Choroid plexus epithelial cell (primary cell): ENCODE measurements at places on chromosomes 1 and 21.

DNA sequence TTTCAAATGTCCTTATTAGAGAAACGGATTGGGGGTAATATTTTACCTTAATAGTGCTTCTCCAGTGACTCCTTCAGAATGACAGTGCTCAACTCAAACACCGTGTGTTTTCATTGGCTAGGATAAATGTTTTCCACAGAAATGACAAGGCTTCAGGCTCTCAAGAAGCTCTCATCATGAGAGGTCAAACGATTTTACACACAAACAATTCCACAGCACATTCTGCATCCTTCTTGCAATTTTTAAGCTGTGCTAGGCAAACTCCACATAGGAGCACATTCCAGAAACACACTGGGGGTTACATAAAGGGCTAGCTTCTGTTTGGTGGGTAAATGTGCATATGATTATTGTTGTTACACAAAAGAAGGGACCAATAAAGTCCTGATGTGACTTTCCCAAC, 75.5 kb upstream of the IPO9 start:
- DNase-seq: peak; percentile 95

GRCh38 chr1:163071405-163072255, 2.5 kb downstream of the RGS4 start:
- peak; percentile 94 for DNase-seq

GRCh38 chr1:201396861-201397464, 2.2 kb downstream of the LAD1 start:
- no peak for DNase-seq

- DNase-seq: no peak
These were observed 791 bp downstream of the USP24 start for GRCh38 chr1:55214212-55214933.

DNA sequence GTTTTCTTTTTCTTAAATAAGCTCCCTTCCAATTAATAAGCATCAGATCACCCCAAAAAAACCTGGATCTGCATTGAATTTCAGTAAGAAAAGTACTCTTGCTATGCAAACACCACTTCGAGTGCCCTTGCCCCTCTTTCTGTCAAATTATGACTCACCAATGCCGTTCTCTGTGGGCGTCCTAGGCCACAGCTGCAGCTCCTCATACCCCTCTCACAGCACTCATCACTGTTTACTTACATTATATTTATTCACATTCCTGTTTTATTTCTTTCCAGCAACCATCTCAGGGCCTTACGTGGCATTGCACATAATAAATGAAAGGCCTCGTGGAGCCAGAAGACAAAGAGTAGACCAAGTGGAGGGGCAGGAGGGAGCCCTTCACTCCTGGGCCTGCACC, 99.1 kb upstream of the CTTNBP2NL start:
- DNase-seq: peak; percentile 22

DNA sequence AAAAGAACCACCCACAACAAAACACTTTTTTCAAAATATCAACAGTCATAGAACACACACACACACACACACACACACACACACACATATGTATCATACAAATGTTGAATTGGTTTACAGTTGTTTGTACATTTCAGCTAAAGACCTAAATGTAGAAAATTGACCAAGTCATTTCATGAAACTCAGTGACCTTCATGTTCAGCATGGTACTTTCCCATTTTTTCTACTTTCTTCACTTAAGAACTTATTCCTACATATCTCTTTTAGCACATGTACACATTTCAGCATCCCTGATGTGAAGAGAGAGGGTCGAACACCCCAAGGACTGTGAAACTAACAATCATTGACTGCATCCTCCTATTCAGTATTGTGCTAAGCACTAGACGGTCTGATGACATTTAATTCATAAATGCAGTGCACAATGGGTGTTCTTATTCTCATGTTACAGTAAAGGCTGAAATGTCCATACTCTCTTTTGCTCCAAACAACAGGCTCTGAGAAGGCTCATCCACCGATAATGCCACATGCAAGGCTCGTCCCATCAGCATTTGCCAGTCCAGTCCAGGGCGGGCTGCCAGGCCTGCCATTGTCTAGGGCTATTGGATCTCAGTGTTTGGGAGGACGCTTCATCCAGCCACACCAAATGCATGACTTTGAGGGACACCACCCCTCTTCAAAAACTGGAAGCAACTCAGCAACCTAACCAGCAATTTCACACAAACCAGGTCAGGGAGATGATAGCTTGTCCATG, 150.1 kb upstream of the RUNX1 start:
- no peak for DNase-seq

DNA sequence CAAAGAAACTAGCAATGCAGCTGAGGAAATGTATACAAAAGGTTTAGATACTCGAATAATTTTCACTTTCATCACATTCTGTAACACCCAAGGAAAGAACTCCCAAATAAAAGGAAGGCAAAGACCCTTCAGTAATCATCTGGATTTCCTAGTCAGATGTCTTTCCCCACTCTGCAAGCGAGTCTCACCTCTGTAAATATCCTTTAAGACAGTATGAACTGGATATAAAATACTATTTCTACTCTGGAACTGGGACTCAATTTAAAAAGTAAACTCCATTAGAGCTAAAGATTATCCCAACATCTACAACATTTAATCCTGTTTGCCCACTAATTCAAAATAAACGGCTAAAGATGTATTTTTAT, 27.0 kb downstream of the C2CD2 start:
- no peak for DNase-seq

GRCh38 chr1:40076895-40077312, 20.1 kb downstream of the PPT1 start:
- DNase-seq: peak; percentile 79

- DNase-seq: no peak
These were observed 41.6 kb upstream of the SLC45A1 start for GRCh38 chr1:8276173-8276914.

DNA sequence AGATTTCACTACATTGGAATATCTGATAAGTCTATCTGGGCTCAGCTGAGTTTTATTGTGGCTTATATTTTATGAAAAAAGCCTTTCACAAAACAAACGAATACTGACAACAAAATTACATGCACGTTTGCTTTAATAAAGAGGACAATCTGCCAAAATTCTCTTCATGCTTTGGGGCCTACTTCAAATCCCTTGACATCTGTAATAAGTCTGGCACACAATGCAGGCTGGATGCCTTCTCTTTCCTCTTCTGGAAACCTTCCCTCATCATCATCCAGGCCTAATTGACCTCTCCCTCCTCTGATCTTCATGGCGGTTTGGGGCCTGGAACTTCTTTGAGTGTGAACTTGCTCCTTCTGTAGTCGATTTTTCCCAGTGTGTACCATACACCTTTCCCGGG, 70.3 kb downstream of the MAP10 start:
- DNase-seq: no peak

DNA sequence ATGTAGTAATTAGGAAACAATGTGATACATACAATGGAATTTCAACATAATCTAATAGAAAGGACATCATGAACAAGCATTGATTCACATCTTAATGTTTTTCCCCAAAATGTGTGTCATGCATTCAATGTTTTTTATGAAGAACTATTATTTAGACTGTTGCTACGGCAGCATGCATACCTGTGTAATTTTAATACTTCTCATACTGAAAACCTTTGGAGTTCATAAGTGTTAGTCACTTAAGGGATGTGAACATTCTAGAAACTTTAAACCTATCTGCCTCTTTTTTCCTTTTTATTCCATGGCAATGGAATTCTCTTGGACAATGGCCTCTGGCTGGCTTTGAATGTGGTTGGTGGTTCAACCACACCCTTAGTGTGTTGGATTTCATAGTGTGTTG, 48.6 kb downstream of the TMPRSS15 start:
- DNase-seq: no peak

DNA sequence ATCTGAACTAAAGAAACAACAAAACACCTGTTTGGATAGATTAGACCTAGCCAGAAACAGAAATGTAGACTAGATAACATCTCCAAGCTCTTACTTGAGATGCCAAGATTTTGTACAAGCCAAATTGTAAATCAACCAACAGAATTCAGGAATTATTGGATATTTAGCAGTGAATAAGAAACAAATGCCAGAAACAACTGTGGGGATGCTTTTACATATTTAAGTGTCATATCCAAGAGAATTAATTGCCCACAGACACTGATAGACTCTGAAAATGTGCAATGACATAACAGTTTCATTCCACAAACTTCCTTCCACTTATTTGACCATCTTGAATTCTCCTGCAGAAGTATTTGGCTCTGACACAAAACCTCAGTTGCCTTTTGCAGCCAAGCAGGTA, 92.3 kb downstream of the SGIP1 start:
- DNase-seq: no peak

DNA sequence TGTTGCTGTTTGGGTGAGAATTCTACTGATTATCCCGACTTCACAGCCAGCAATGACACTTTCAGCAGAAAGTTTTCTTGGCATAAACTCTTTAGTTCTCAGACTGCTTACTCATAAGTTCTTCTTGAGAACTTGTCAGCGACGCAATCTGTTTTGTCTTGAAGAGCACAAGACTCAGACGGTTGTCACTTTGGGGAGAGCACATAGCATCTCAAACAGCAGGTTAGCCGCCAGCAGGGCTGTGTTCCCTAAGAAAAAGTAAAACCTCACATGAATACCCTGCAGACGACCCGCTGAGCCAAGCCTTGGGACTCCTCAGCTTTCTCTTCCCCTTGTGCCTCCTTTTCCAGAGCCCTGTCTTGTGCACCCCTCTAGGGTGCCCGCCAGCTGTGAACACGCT, 11.4 kb downstream of the AGMAT start:
- DNase-seq: peak; percentile 54

DNA sequence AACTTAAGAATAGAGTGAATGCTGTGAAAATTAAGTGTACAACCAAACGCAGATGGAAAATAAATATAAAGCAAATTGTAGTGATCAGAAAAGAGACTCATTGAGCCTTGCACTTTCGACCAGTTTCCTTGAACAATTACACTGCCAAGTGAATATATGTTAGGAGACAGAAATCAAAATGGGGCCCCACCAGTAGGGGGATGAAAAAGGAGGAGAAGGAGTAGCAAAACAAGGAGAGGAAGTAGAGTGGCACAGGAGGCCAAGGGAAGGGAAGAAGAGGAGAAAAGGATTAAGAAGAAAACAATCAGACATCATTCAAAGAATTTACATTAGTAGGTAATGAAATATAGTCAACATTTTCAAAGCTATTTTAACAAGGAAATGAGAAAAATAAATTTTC, 1770.6 kb downstream of the PLA2G4A start:
- no peak for DNase-seq

- no peak for DNase-seq
These were observed 12.3 kb downstream of the SORT1 start for GRCh38 chr1:109385417-109385816.

DNA sequence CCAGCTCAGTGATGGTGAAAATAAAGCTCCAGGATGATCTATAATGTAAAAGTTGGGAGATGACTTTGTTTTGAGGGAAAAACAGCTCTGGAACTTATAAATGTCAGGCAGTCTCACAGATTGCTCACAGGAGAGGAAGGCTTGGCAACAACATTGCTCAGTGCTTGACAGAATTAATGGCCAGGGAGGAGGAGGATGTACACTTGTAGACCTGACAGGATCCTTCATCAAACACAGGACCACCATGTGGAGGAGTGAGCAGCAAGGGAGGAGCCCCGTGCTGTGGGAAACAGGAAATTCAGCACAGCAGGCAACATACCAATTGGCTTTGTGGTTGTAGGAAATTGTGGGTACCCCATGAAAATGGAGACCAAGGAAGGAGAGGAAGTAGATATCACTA, 291.8 kb upstream of the CAMK1G start:
- peak; percentile 1 for DNase-seq

GRCh38 chr1:223635236-223635635, 30.3 kb downstream of the CAPN8 start:
- DNase-seq: no peak

GRCh38 chr1:229254910-229255541, 15.9 kb upstream of the RAB4A start:
- peak; percentile 54 for DNase-seq

GRCh38 chr1:150546294-150546937, 2.8 kb upstream of the ADAMTSL4 start:
- DNase-seq: no peak

- DNase-seq: no peak
These were observed 2.3 kb upstream of the RGS13 start for GRCh38 chr1:192633533-192634253.

DNA sequence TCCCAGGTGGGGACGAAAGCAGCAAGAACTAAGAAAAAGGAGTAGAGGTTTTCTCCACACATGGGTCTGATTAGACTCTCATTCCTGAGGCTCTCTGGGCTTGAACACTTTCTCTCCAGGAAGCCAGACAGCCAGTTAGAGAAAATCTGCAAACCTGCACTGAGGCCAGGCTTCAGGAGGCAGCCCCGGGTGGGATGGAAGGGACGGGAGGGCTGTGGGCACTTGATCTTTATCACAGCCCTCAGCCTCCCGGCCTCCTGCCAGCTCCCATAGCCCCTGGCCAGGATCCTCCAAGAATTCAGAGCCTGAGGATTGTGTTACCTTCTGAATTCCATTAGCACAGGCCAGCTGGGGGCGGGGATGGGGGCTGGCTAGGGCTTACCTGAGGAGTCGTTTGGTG, 40.1 kb downstream of the SERTAD4 start:
- DNase-seq: no peak

DNA sequence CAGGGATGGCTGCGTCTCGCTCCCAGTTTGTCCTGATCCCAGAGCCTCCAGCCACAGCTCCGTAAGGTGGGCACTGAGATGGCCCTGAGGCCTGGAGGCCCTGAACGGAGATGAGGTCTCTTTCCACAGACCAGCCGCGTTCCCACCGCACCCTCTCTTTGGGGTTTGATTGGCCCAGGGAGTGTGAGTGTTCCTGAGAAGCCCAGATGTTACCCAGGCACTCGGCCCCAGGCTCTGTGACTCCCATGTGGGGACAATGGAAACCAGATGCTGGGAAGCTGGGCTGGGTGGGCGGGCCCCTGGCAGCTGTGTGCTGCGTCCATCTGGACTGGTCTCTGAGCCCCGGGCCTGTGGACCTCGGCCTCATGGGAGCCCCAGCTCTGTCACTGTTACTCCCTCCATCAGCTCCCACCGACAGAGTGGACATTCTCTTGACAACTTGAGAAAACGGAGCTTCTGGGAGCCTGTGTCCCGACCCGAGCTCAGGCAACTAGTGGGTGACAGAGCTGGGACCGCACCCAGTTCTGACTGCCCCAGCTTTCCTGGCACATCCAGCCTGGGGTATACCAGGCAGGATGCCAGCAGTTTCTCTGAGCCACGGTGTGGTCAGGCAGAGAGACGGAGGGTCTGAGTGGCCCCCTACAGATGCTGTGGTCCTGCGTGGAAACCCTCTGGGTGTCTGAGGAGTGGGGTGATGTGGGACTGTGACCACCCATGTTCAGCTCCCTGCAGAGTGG, 9.8 kb upstream of the COL6A1 start:
- peak; percentile 36 for DNase-seq

GRCh38 chr1:198943484-198944187, 304.8 kb downstream of the PTPRC start:
- DNase-seq: no peak

- peak; percentile 39 for DNase-seq
These were observed 94.6 kb downstream of the TGFB2 start for GRCh38 chr1:218439541-218440295.

DNA sequence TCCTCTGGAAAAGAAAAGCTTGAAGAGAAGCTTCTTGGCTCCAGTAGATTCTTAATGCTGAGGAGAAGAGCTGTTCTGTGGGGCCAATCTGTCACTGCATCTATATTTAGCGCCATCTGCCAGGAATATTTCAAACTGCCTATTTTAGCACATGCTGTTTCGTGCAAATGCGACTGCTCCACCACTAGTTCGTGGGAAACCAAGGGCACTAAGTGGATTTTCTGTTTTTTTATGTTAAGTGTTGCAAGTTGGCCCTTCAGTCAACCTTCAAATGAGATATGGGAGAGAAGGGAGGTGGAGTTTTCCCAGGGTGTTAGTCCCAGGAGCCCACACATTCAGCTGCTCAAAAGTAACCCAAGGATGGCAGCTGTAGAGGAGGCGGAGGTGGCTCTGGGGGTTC, 91.9 kb downstream of the TSEN15 start:
- DNase-seq: peak; percentile 52

GRCh38 chr21:27168084-27168483, 201.2 kb upstream of the ADAMTS5 start:
- DNase-seq: peak; percentile 28
